ENCODE measurements at places on chromosomes 3 and 15.

- DNase-seq, result no peak
Measured at GRCh38 chr15:77076323-77076915, 5.5 kb upstream of the TSPAN3 start.

GRCh38 chr15:77019521-77020331 lies 24.8 kb downstream of the PSTPIP1 start:
- DNase-seq, result no peak

DNA sequence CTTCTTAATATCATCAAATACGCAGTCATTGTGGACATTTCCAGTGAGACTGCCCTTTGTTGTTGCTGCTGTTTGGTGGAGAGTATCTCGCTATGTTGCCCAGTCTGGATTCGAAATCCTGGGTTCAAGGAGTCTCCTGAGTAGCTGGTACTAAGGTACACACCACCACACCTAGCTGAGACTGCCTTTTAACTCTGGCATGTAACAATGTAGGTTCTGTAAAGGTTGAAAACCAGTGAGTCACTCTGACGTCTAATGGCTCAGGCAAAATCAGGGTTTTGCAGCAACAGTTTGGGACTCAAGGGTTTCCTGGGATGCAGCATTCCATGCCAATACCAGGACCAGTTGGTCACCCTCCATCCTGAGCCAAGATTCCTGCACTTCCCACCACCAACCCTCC lies 52.2 kb downstream of the AQP9 start:
- DNase-seq, result no peak

- no peak for DNase-seq
Measured at GRCh38 chr3:171113716-171114115, 87.2 kb upstream of the SLC2A2 start.

DNA sequence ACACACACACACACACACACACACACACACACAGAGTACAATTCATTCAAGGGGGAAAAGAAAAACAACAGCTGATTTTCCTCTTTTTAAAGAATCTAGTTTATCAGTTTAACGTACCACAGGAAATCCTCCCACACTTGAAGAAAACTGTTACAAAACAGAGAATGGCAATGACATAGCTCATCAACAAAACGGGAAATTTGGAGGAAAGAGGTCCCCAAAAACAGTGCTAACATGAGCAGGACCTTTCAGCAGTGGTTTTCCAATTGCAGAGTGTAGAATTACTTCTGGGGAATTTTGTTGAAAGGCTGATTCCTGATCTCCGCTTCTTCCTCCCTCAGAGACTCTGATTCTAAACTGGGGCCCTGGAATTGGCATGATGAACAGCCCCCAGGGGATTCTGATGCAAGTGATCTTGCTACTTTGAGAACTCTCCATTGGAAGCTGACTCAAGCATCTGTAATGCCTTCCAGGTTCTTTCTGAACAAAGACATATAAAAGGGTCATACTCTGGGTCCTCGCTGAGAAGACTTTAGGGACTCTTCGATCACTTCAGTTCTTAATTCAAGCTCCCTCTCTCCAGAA lies 442.6 kb upstream of the PROK2 start:
- peak; percentile 8 for DNase-seq

- no peak for DNase-seq
Measured at GRCh38 chr3:167864552-167864874, 129.0 kb downstream of the SERPINI1 start.

GRCh38 chr3:297585-297984 lies 101.0 kb downstream of the CHL1 start:
- DNase-seq, result no peak

DNA sequence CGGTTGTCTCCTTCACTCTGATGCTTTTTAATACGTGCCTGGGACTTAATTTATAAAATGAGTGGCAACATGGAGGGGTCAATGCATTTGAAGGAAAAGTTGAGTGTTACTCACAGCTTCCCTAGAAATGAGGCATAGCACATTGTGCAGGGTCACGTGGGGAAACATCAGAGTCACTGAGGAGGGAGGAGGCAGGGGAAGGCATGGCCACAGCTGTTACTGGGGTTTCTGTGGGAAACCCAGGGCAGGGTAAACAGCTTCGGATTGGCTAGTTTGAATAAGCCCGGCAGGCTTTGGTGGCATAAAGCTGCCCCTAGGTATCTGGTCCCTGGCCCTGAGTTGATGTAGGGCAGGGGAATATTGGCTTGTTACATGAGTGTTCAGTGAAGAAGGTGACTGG lies 98.9 kb upstream of the ST8SIA2 start:
- no peak for DNase-seq

Measured in foreskin fibroblast (primary cell).